ENCODE measurements at places on chromosomes 3 and 15.

DNA sequence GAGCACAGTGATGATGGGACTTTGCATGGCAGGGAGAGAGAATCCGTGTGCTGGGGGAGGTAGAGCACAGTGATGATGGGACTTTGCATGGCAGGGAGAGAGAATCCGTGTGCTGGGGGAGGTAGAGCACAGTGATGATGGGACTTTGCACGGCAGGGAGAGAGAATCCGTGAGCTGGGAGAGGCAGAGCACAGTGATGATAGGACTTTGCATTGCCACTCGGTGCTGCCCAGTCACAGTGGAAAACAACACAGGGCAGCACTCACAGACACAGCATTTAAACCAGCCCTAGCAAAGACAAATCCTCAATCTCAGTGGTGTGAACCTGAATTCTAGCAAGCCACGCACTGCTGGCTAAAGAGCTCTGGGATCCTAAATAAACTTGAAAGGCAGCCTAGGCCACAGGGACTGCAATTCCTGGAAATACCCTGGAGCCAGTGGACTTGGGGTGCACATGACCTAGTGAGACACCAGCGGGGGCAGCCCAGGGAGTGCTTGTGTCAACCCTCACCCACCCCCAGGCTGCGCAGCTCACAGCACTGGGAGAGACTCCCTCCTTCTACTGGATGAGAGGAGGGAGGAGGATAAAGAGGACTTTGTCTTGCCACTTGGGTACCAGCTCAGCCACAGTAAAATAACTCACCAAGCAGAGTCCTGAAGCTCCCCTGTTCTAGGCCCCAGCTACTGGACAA lies 23.4 kb upstream of the TNK2 start:
- no peak for DNase-seq

- DNase-seq = no peak
These were observed 2.7 kb downstream of the MESP2 start for GRCh38 chr15:89778861-89779260.

GRCh38 chr3:98406034-98406433 lies 15.6 kb downstream of the OR5K3 start:
- no peak for DNase-seq

DNA sequence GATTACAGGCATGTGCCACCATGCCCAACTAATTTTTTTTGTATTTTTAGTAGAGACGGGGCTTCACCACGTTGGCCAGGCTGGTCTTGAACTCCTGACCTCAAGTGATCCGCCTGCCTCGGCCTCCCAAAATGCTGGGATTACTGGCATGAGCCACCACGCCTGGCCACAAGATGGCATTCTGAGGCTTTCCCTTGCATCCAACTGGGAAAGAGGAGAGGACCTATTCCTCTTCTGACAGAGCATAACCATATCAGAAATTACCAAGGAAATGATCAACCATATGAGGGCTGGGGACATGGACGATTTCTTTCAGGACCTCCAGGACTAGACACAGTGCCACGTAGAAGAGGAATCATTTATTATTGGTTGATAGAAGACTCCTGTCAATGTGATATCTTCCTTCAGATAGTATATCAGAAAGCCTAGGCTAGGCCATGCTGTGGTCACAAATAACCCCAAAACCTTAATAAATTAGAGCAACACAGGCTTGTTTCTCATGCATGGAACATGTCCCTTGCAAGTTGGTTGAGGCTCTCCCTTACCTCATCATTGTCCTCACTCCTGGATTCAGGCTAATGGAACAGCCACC lies 372.3 kb upstream of the IL12A start:
- DNase-seq = no peak

- DNase-seq = no peak
These were observed 11.1 kb downstream of the HCLS1 start for GRCh38 chr3:121649645-121650044.

DNA sequence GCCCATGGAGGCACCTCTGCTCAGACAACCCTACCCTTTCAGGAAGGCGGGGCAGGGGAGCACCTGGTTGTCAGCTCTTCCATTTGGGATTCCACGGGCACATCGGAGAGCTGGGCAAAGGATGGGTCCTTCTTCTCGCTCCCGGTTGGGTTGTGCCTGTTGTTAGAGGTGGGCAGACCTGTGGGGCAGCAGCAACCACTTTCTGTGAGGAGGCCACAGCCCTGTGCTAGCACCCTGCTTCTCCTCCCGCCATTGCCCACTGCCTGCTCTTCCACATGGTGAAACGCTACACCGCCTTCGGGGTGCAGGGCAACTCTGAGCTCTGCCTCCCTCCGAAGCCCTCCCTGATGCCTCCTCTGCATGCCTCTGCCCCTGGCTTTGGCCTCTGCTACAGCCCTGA lies 7.0 kb upstream of the HHATL start:
- no peak for DNase-seq

DNA sequence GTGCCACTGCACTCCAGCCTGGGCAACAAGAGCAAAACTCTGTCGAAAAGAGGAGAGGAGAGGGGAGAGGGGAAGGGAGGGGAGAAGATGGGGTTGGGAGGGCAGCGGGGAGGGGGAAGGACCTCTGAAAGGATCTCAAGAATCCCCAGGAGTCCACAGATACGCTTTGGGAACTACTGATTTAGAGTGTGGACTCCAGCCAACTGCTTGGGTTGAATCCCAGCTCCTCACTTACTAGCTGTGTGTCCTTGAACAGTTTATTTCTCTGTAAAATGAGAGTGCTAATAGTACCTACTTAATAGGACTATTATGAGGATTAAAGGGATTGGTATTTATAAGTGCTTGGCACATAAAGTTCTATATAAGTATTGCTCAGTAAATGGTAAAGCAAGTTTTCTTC lies 45.0 kb upstream of the FAH start:
- DNase-seq = no peak

GRCh38 chr3:27022096-27022761 lies 347.0 kb downstream of the NEK10 start:
- DNase-seq = no peak

GRCh38 chr15:73884159-73884558 lies 10.8 kb downstream of the TBC1D21 start:
- DNase-seq = no peak

- DNase-seq = no peak
These were observed 320.9 kb upstream of the ICE2 start for GRCh38 chr15:60799885-60800284.

- DNase-seq = no peak
These were observed 83.8 kb upstream of the ROPN1 start for GRCh38 chr3:124075753-124076152.

GRCh38 chr3:190862209-190863118 lies at the start of gene GMNC:
Gene GMNC, minus strand, starts transcription at chr3:190862694. Its CDS starts 79 bp downstream, at chr3:190862615.
- DNase-seq = no peak

DNA sequence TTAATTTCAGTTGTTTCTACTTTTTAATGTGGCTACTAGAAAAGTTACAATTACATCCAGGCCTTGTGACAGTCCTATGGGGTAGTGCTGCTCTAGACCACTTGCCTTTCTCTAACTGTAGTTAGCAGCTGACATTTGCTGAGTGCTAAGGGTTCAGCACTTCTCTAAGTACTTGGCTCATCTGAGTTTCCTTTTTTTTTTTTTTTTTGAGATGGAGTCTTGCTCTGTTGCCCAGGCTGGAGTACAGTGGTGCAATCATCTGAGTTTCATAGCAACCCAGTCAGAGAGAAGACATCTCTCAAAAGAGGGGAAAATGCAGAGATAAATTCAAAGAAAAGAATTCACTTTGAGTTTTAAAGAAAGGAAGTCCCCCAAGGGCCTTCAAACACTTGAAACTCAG lies 130.8 kb downstream of the MYLK start:
- no peak for DNase-seq

GRCh38 chr3:72784226-72784625 lies 64.0 kb downstream of the SHQ1 start:
- DNase-seq = no peak

GRCh38 chr3:126850370-126851085 lies 132.4 kb upstream of the PLXNA1 start:
- no peak for DNase-seq

DNA sequence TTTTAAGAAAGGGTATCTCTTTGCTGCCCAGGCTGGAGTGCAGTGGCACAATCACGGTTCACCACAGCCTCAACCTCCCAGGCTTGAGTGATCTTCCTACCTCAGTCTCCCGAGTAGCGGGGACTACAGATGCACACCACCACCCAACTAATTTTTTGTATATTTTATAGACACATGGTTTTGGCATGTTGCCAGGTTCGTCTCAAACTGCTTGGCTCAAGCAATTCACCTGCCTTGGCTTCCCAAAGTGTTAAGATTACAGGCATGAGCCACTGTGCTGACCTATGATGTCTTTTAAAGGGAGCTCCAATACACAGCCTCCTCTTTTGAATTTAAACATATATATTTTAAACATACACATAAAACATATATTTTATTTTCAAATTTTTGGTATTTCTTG lies 60.9 kb downstream of the SLC9C1 start:
- no peak for DNase-seq

DNA sequence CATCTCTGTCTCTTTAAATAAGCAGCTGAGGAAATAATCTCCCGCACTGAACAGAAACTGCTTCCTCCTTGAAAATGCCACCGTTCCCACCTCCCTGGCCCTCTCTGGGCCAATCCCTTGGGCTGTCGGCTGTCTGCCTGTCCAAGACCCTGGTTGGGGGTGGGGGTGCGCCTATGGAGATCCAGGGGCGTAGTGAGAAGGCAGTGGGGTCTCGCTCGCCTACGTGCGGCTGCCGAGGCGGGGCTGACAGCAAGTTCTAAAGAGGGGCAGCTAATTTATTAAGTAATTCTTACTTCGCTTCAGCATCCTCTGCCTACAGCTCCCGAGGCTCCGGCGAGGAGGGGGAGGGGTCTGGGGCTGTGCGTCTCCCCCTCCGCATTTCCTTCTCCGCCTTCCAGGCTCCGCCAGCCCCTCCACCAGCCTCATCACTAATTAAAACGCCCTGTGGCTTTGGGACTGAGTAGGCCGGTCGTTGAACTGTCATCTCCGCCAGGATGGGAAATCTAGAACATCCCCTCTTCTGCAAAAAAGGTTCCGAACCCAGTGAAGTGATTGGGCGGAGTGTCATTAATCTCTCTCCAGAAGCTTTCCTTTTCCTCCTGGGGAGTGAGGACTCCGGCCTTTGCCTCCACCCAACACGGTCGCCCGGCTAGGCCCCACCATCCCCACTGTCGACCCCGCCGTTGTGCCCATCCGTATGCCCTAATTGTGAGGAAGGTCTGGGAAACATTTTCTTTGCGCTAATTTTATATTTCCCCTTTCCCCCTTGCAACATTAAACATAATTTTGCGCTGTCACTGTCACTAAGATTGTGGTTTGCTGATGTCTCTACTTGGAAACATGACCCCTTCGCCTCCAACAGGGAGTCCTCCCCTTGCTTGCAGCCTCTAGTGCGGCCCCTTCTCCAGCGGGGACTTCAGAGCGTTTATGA lies 16.9 kb downstream of the NR2F2 start:
- DNase-seq = no peak

GRCh38 chr3:155585384-155585783 lies 159.5 kb downstream of the PLCH1 start:
- no peak for DNase-seq

DNA sequence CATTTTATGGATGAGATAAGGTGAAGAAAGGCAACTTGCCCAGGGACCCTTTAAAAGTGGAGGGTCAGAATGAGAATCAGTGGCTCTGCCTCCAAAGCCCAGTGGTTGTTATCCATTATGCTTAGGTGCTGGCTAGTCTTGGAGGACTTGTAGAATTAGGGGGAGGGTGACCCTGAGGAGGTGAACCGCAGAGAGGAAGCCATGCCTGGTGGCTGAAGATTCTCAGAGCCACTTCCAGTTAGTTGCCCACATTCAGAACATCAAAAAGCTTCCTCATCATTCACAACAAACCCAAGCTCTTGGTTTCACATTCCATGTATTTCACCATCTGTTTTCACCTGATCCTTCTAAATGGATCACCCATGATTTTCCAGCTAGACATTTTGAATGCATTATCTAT lies 11.2 kb downstream of the EBLN2 start:
- no peak for DNase-seq

DNA sequence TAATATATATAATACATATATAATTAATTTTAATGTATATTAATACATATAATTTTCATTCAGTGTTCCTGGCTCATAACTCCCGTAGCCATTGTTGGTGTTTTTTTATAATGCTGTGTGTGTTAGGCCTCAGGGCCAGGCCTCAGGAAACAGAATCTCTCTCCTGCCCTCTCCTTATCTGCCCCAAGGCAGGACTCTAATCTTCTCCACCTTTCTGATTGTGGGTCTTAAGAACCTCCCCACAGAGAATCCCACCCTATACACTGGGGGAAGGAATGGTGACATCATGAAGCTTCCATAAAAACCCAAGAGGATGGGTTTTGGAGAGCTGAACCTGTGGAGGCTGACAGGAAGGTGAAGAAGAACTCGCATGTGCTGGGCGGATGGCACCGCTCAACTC lies 4.0 kb upstream of the FMN1 start:
- no peak for DNase-seq

DNA sequence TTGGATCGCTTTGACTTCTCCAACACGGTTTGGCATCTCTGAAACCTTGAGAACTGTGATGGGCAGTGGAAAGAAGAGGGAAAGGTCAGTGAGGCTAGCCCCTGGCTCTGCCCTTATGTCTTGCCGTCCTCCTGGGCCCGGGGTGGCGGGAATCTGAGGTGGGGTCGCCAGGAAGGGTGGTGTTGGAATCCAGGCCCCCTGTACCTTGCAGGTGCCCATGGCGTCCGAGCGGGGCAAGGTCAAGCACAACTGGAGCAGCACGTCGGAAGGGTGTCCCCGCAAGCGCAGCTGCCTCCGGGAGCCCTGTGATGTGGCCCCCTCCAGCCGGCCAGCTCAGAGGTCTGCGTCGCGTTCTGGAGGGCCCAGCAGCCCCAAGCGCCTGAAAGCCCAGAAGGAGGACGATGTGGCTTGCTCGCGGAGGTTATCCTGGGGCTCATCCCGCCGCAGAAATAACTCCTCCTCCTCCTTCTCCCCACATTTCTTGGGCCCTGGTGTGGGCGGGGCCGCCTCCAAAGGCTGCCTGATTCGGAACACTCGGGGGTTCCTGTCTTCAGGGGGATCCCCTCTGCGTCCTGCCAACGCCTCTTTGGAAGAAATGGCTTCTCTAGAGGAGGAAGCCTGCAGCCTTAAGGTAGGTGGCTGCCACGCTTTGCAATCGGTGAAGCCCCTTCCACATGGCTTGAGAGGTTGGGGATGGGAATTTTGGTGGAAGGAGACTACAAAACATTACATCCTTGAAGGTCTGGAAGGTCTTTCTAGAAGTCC lies 907 bp downstream of the TATDN2 start:
- DNase-seq = no peak

- no peak for DNase-seq
These were observed 26.5 kb upstream of the AADACL2 start for GRCh38 chr3:151707216-151707615.

- DNase-seq = no peak
These were observed 141.4 kb upstream of the SLC6A11 start for GRCh38 chr3:10674578-10674977.
